ENCODE measurements at places on chromosomes 1 and 21.
A peak's percentile ranks its signal among the peaks of the same experiment; 100 is the strongest.

GRCh38 chr1:119288751-119289150 is 79.8 kb upstream of the HAO2 start:
- DNase-seq, result peak; percentile 30

DNA sequence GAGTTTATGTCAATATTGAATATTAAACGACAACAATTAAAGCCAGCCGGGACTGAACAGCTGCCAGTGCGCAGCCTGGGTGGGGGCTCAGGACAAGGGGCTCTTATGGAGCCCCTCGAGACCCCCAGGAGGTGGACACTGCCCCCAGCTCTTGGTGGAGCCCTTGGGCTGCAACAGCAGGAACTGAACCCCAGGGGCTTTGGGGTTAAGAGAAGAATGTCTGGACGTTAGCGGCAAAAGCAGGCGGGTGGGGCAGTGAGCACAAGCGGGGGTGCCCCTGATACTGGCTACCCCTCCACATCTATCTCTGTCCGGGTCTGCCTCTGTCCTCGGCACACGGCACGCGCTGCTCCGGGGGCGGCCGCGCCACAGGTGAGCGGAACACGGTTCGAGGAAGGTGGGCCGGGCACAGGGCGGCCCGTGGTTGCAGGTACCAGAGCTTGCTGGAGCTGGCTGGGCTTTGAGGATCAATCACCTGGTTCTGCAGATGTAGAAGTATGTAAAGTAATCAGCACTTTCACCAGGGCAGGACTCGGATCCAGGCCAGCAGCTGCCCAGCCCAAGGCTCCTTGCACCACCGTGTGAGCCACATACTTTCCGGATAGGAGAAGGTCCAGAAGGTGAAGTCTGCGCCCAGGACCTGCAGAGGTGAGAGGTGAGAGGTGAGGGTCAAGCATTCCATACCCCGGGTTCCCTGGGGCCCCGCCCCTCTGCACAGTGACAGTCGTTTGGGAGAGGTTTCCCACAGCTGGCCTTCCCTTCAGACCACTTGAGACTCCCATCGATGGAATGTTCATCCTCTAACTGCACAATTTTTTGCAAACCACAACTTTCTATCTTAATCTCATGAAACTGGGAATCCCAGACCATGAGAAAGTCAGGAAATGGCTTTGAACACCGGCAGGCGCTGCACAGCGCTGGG is 12.4 kb upstream of the POFUT2 start:
- DNase-seq, result peak; percentile 79

DNA sequence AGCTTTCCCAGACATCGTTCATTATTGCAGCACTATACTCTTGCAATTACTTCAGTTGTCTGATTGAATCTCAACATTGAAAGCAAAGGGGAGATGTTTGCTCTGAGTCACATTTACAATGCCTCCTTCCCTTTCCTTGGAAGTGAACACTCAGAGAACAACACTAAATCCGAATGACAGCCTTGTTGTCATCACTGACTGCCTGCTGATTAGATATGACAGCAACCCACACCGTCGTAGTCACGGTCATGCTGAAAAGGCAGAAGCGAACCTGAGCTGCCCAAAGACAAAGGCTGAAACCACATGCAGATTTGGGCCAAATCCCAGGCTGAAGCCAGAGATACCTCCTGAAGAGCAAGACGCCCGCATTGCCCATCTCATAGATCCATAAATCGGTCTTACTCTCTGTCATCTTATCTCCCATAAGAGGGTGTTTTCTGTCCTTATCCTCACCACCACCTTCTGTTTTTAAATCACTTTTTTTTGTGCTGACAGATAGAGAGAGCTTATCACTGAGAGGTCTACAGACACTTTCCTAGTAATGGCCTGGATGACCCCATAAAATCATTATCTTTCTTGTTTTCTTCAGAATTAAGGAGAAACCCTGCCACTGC is 47.5 kb downstream of the TMCO4 start:
- DNase-seq, result no peak

- DNase-seq, result no peak
Observed at GRCh38 chr1:50853325-50853724, 106.7 kb downstream of the FAF1 start.

- DNase-seq, result no peak
Observed at GRCh38 chr1:217861658-217862057, 230.5 kb downstream of the SPATA17 start.

- DNase-seq, result no peak
Observed at GRCh38 chr1:198660341-198661261, 21.8 kb downstream of the PTPRC start.

GRCh38 chr1:37647281-37647680 is 12.6 kb upstream of the RSPO1 start:
- DNase-seq, result peak; percentile 16

- no peak for DNase-seq
Observed at GRCh38 chr1:183882335-183883167, 77.6 kb downstream of the RGL1 start.

DNA sequence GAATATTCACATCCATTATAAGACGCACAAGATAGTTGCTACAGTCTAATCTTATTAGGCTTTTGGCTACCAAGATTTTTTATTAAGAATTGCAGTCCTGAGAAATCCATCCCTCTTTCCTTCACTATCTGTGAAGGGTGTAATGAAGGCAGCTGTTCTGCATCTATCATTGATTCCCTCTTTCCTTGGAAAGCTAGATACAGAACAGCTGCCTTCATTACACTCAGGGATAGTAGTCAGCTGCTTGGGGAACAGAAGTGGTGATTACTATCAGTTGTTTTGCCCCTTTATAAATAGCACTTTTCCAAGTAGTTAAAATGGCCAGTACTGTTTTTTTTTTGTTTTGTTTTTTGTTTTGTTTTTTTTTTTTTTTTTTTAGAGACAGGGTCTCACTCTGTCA is 70.2 kb downstream of the IARS2 start:
- peak; percentile 81 for DNase-seq

DNA sequence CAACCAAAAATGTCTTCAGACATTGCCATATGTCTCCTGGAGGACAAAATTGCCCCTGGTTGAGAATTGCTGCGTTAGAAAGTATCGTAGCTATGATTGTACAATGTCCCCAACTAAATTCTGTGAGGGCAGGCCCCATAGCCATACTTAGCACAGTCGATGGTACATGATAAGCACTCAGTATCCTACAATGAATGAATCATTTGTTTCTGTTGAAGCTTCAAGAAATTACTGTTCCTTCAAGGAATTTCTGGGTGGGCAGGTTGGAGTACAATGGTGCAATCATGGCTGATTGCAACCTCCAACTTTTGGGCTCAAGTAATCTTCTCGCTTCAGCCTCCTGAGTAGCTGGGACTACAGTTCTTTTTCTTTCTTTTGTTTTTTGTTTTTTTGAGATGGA is 4.7 kb downstream of the CAP1 start:
- DNase-seq, result no peak

DNA sequence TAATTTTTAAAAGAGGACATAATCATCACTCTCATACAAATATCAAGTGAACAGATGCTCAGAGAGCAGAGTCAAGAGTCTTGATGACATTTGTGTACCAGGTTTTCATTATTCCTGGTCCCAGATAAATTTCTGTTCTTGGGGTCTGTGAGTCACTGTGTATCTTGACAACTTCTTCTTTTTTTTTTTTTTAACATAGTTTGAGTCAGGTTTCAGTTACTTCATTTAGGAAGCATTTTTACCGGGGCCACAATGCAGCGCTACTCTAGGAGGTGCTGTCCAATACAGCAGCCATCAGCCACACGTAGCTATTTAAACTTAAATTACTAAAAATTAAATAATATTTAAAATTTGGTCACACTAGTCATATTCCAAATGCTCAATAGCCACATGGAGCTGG is 188.1 kb upstream of the SAMSN1 start:
- DNase-seq, result no peak

GRCh38 chr1:3163356-3163755 is 94.4 kb downstream of the PRDM16 start:
- DNase-seq, result no peak

GRCh38 chr1:76477156-76477555 is 390.1 kb upstream of the ST6GALNAC5 start:
- no peak for DNase-seq

DNA sequence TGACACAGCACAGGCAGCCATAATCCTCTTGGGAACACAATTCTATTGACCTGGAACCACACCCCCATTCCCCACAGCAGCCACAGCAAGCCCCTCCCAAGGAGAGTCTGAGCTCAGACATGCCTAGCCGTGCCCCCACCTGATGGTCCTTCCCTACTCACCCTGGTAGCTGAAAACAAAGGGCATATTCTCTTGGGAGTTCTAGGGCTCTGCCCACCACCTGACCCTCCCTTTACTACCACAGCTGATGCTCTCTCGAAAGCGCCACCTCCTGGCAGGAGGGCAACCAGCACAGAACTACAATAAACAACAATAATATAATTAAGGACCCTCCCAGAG is 184.8 kb upstream of the COA6 start:
- no peak for DNase-seq

DNA sequence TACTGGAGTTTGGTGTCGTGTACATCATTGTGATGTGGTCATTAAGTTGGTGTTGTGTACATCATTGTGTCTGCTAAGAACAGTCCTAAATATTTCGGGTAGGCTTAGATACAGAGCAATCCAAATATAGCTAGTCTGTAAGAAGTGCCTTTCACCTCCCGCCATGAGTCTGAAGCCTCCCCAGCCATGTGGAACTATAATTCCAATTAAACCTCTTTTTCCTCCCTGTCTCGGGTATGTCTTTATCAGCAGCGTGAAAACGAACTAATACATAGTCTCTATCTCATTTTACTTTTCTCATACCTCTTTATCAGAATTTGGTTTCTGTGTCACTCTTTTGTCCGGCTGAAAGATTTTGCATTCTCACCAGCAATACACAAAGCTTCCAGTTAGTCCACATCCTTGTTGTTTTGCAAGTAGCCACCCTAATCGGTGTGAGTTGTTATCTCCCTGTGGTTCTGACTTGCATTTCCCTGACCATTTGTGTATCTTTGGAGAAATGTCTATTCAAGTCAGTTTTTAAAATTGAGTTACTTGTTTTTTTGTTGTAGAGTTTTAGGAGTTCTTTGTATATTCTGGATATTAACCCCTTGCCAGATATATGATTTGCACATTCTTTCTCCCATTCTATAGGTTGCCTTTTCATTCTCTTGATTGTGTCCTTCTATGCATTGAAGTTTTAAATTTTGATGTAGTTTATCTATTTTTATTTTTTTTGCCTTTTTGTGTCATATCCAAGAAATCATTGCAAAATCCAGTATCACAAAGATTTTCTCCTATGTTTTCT is 56.5 kb downstream of the FNBP1L start:
- DNase-seq, result no peak

GRCh38 chr1:69611316-69611715 is 43.6 kb downstream of the LRRC7 start:
- DNase-seq, result no peak

DNA sequence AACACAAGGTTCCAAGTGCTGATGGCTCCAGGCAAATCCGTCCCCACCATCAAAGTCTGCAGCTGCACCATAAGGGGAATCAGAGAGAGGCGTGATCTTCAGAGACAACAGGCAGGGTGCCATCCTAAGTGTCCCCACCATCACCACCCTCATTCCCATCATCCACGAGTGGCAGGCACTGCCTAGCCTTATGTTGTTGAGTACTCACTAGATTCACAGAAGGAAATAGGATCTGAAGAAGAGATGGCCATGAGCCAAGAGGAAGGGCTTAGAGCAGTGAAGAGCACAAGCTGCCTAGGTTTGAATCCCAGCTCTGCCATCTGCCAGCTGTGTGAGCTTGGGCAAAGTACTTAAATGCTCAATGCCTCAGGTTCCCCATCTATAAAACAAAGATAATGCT is 207.3 kb upstream of the CSF3R start:
- no peak for DNase-seq

GRCh38 chr1:76542359-76542758 is 324.9 kb upstream of the ST6GALNAC5 start:
- no peak for DNase-seq

- no peak for DNase-seq
Observed at GRCh38 chr1:67336157-67336556, 28.5 kb downstream of the IL12RB2 start.

- DNase-seq, result peak; percentile 46
Observed at GRCh38 chr1:46274225-46275029, 26.9 kb downstream of the RAD54L start.

DNA sequence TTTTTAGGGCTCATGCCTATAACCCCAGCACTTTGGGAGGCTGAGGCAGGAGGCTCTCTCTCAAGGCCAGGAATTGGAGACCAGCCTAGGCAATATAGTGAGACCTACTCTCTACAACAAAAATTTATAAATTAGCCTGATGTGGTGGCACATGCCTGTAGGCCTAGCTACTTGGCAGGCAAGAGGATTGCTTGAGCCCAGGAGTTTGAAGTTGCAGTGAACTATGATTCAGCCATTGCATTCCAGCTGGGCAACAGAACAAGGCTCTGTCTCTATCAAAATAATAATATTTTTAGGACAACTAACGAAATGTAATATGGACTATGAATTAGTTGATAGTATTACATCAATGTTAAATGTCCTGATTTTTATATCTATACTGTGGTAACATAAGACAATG is 68.8 kb upstream of the ARID1A start:
- DNase-seq, result no peak

DNA sequence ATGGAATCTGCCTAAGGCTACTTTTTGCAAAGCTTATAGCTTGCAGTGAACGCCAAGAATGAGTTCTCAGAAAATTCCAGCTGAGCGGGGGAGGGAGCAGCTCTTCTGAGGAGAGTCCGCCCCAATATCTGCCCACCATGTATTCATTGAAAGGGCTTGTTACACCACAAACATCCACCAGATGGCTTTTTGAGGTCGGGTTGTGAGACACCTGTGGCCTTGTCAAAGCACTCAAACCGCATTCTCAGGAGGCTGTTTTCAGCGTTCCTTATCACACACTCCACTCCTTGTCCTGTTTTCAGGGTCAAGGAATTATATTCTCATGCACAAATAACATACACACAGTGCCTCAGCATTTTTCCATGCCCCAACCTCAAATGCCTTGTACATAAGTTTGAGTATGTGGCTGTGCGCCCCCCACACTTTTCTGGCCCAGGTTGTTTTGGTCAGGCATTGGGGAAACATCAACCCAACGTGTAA is 3.9 kb upstream of the C4BPB start:
- peak; percentile 88 for DNase-seq

- no peak for DNase-seq
Observed at GRCh38 chr1:247104965-247105364, 809 bp upstream of the ZNF669 start.

- no peak for DNase-seq
Observed at GRCh38 chr1:219210067-219210466, 36.4 kb downstream of the LYPLAL1 start.

Measured in myocyte (in vitro differentiated cells).